ENCODE measurements at places on chromosomes 16 and 17. TPM values are rescaled to one million over a fixed set of nuclear protein-coding genes. Genes with fewer than 3 reads are reported as not detected.

DNA sequence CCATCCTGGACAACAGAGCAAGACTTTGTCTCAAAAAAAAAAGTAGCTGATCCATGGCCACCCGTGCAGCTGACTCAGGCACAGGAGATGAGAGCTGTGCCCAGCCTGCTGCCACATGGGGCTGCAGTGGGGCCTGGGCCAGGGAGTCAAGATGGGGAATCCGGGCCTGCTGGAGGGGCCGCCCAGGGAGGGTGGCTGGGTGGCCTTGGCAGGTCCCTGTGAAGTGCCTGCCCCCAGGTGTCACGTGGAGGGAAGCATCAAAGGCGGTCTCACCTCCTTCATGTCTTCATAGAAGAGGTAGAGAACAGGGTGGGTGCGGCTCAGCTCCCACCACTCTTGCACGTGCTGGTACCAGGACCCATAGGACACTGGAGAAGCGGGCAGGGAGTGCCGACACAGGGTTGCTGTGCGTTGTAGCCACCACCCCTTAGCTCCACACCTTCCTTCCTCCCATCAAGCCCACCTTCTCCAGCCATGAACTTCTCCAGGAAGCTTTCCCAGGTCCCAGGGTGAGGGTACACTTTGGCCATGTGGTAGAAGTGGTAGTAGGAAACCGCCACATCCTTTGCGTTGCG, 3.8 kb downstream of the SULT1A2 start:
- H3K27ac ChIP-seq: no peak overlapping the region
- H3K27me3 ChIP-seq: no peaks in the 10 kb centered on the region
- peaks cover 6% of the 10 kb centered on the region for H3K4me1 ChIP-seq
- H3K4me3 ChIP-seq: no peak overlapping the region
- DNase-seq: no peak

- peaks cover 11% of the 10 kb centered on the region for H3K4me1 ChIP-seq
- peak; percentile 77 for DNase-seq
- no peaks in the 10 kb centered on the region for H3K36me3 ChIP-seq
- peak overlapping the region; percentile 39 for H3K4me3 ChIP-seq
Measured at GRCh38 chr16:49491771-49492761, 118.5 kb downstream of the C16orf78 start.

GRCh38 chr17:17372856-17373520, 69.8 kb downstream of the NT5M start:
- H3K4me1 ChIP-seq: no peaks in the 10 kb centered on the region
- no peak for DNase-seq
- no peak overlapping the region for H3K4me3 ChIP-seq
- no peaks in the 10 kb centered on the region for H3K27me3 ChIP-seq
- H3K27ac ChIP-seq: no peak overlapping the region
- no peaks in the 10 kb centered on the region for H3K36me3 ChIP-seq

GRCh38 chr16:1125471-1125870, 27.4 kb upstream of the CACNA1H start:
- no peak overlapping the region for H3K4me3 ChIP-seq
- no peaks in the 10 kb centered on the region for H3K27me3 ChIP-seq
- no peaks in the 10 kb centered on the region for H3K36me3 ChIP-seq
- no peaks in the 10 kb centered on the region for H3K4me1 ChIP-seq

- no peak overlapping the region for H3K27ac ChIP-seq
- H3K4me3 ChIP-seq: peak overlapping the region; percentile 25
- peak; percentile 99 for DNase-seq
- H3K27me3 ChIP-seq: no peaks in the 10 kb centered on the region
Measured at GRCh38 chr16:88264641-88265285, 118.0 kb upstream of the ZNF469 start.

DNA sequence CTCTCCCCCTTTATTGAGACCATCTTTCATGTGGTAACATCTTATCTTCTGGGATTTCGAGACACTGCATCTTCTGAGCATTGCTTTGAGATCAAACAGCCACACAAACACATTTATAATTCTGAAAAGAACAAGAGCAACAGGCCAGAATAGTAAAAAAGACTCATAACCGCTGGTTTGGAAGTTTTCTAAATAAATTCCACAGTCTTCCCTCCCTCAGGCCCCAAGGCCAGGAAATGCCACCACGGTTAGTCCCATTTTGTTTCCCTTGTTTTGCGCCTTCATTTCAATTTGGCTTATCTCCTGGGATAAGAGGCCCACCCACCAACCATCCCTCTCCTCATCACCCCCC, 25.3 kb downstream of the LITAF start:
- peak overlapping the region; percentile 67 for H3K27ac ChIP-seq
- H3K27me3 ChIP-seq: no peaks in the 10 kb centered on the region
- no peaks in the 10 kb centered on the region for H3K4me1 ChIP-seq
- DNase-seq: no peak

GRCh38 chr17:55830699-55831471, 80.0 kb downstream of the PCTP start:
- H3K4me3 ChIP-seq: no peak overlapping the region
- H3K27ac ChIP-seq: no peak overlapping the region
- H3K4me1 ChIP-seq: no peaks in the 10 kb centered on the region
- no peak for DNase-seq
- no peaks in the 10 kb centered on the region for H3K36me3 ChIP-seq

DNA sequence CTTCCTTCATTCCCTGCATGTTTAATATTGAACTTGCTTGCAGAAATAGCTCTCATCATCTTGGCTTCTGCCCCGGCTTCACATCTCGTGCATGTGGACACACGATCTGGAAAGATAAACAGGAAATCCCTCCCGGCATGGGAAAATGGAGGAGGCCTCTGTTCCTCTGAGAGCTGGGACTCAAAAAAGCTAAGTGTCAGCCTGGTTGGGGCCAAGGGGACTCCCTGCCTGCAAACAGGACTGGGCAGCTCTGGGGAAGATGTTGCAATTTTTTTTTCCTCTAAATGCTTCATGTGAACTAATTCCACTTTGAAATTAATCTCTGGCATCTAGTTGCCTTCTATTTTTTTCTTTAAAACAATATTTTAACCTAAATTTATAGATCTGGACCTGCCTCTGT, 24.8 kb downstream of the ITPRIPL2 start:
- no peaks in the 10 kb centered on the region for H3K36me3 ChIP-seq
- peaks cover 34% of the 10 kb centered on the region for H3K4me1 ChIP-seq
- DNase-seq: peak; percentile 94
- H3K4me3 ChIP-seq: no peak overlapping the region
- peak overlapping the region; percentile 0 for H3K27ac ChIP-seq

DNA sequence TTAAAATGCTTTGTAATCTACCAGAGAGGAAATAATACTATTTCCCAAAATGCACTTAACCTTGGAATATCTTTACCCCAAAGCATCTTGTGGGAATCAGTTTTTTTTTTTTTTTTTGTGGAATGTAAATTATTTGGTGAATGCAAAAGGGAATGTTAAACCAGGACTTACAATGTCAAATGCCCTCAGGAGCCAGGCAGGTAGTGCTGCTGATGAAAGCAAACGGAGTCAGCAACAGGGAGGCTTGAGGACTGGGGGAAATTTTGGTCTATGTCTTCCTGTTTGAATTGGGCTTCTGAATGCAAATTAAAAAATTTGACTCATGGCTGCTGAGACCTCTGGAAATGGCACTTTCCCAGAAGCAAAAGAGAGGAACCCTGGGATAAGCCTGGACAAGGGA, 96.5 kb upstream of the NLRP1 start:
- peaks cover 2% of the 10 kb centered on the region for H3K27me3 ChIP-seq
- no peaks in the 10 kb centered on the region for H3K4me1 ChIP-seq
- no peak overlapping the region for H3K4me3 ChIP-seq
- no peaks in the 10 kb centered on the region for H3K36me3 ChIP-seq
- no peak overlapping the region for H3K27ac ChIP-seq
- no peak for DNase-seq

The SLC4A1 gene
- total RNA-seq: not detected

The DVL2 gene
- total RNA-seq: 38.2 TPM
